ENCODE measurements at places on chromosomes 1 and 21.

- no peaks in the 10 kb centered on the region for H3K27me3 ChIP-seq
- H3K36me3 ChIP-seq, result no peaks in the 10 kb centered on the region
- no peak for DNase-seq
- H3K27ac ChIP-seq, result no peak overlapping the region
Observed at GRCh38 chr1:111504097-111504496, 664 bp upstream of the ADORA3 start.

DNA sequence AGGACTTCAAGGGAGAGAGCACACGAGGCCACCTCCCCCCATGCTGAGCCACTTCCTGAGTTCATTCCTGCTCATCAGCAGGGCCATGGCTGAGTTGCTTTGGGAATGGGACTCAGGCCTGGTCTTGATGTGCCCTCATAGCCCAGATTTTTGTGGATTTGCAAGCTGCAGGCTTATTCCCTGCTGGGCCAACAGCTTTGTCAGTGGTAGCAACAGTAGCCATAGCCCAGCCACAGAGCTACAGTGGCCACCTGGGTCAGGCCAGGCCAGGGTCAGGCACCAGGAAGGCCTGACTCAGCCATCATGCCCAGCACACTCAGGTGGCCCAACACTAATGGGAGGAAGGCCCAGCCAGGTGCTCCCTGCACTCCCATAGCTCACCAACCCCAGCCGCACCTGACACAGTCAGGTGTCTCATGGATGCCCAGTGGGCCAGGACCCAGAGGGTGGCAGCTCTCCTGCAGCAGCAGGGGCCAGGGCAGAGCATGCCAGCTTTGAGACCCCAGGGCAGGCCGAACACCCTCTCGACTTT, 33.5 kb downstream of the EPHA2 start:
- H3K27me3 ChIP-seq, result no peaks in the 10 kb centered on the region
- H3K4me3 ChIP-seq, result no peak overlapping the region
- H3K36me3 ChIP-seq, result peaks cover 13% of the 10 kb centered on the region
- H3K4me1 ChIP-seq, result peaks cover 7% of the 10 kb centered on the region
- no peak for DNase-seq

DNA sequence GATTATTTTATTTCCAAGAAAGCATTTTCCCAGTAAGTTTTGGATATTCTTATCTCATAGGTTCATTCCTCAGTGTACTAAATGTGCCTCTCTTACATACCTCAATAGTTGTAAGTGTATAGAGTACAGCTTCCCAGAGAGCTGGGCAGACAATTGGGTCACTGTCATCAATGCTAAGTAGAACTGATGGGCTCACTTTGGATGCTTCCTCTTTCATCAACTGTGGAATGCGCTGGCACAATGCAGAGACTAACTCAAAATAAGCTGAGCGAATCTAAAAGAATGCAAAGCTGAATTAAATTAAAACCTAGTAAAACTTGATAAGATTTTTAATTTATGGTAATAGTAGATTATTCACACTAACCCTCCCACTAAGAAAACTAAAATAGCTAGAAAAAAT, 21.5 kb downstream of the LTN1 start:
- no peak overlapping the region for H3K4me3 ChIP-seq
- no peak overlapping the region for H3K27ac ChIP-seq
- peaks cover 9% of the 10 kb centered on the region for H3K36me3 ChIP-seq

DNA sequence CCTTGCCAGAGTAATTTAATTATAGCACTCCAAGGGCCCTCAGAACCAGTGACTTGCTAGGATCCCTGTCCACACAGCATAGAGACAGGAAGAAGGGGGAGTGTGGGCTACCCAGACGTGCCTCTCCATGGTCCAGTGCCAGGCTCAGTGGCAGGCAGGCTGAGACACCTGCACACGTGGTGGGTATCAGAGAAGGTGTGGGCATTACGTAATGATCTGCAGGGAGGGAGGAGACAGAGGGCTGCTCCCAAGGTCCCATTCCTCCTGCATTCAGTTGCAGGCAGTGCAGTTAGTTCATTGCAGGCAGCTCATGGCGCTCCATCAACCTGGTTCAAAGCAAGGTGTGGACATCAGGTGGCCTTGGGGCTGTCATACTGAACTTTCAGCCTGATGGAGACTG, 49.9 kb downstream of the C8B start:
- no peak overlapping the region for H3K4me3 ChIP-seq
- no peak for DNase-seq
- no peaks in the 10 kb centered on the region for H3K4me1 ChIP-seq

GRCh38 chr1:229284887-229285286, 14.0 kb downstream of the RAB4A start:
- no peak overlapping the region for H3K27ac ChIP-seq
- no peaks in the 10 kb centered on the region for H3K36me3 ChIP-seq
- 0 out of 2 replicates have a peak, but pooled peaks cover 1% of the 10 kb centered on the region for H3K4me1 ChIP-seq
- H3K27me3 ChIP-seq, result no peaks in the 10 kb centered on the region
- no peak overlapping the region for H3K4me3 ChIP-seq

DNA sequence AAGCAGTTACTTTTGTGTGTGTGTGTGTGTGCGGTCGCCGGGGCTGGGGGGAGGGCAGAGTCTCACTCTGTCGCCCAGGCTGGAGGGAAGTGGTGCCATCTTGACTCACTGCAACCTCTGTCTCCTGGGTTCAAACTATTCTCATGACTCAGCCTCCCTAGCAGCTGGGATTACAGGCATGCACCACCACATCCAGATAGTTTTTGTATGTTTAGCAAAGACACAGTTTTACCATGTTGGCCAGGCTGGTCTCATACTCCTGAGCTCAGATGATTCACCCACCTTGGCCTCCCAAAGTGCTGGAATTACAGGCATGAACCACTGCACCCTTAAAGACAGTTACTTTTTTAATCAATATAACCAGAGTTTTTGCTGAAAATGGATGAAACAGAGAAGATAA, 207.0 kb downstream of the PTPRC start:
- no peak for DNase-seq
- no peak overlapping the region for H3K4me3 ChIP-seq
- no peaks in the 10 kb centered on the region for H3K4me1 ChIP-seq
- no peaks in the 10 kb centered on the region for H3K27me3 ChIP-seq
- H3K27ac ChIP-seq, result no peak overlapping the region

GRCh38 chr1:28865997-28866650, 48.2 kb upstream of the EPB41 start:
- no peak for DNase-seq
- H3K4me1 ChIP-seq, result no peaks in the 10 kb centered on the region
- no peaks in the 10 kb centered on the region for H3K27me3 ChIP-seq
- H3K27ac ChIP-seq, result no peak overlapping the region
- H3K36me3 ChIP-seq, result no peaks in the 10 kb centered on the region

Measured in H1 (cell line).